Transverse colon (tissue), 4 donors: ENCODE measurements at places on chromosomes 12 and 14. TPM values are rescaled to one million over a fixed set of nuclear protein-coding genes. Genes with fewer than 3 reads are reported as not detected.

Gene PLBD1
- 30.8 TPM for total RNA-seq

Gene IL23A
- total RNA-seq = not detected

Gene CEBPE
- total RNA-seq = not detected

Gene GLI1
- total RNA-seq = 1.2 TPM

DNA sequence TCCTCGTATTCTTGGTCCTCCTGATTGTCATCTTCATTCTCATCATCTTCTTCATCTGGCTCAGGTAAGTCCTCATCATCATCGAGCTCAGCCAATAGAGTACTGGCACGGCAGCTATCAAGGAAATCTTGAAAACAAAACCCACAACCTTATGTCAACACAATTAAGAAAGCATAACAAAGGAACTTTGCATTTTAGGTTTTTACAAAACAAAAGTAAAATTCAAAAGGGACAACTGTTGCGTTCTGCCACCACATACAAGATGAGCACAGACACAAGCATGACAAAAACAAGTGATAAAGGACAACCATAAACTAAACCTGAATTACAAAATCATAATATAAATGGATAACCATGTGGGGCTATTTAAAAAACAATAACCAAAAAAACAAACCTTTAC, 84.7 kb downstream of the HECTD1 start:
- DNase-seq = no peak

DNA sequence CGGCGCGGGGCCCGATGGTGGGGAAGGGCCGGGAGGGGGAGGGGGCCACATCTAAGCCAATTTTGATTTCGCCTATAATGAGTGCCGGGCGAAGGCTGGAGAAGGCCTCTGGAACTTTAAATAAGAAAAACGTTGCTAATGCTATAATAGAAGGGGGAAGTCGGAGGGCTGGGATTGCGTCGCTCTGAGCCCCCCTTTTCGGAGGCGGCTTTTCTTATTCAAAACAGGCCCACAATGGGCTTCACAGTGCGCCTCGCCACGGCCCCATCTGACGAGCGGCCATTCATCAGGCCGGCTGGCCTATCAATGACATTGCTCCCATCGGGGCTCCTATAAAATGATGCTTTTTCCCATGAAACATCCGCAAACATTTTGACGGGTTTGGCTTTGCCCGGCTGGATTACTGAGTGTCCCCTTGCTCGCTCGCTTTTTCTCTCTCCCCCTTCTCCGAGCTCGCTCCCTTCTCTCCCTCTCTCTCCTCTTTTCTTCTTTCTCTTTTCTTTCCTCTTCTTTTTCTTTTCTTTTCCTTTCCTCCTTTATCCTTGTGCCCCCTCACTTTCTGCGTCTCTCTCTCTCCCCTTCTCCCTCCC, at the start of gene RFX4:
RFX4 (plus strand) TSS at position 364 of the 590 bp plus-strand sequence. CDS start 317 bp downstream, outside the sequence.
- DNase-seq = no peak

Gene PPFIA2
- total RNA-seq = not detected
